ENCODE measurements at places on chromosomes 11 and 22. TPM values are rescaled to one million over a fixed set of nuclear protein-coding genes. Genes with fewer than 3 reads are reported as not detected.

DNA sequence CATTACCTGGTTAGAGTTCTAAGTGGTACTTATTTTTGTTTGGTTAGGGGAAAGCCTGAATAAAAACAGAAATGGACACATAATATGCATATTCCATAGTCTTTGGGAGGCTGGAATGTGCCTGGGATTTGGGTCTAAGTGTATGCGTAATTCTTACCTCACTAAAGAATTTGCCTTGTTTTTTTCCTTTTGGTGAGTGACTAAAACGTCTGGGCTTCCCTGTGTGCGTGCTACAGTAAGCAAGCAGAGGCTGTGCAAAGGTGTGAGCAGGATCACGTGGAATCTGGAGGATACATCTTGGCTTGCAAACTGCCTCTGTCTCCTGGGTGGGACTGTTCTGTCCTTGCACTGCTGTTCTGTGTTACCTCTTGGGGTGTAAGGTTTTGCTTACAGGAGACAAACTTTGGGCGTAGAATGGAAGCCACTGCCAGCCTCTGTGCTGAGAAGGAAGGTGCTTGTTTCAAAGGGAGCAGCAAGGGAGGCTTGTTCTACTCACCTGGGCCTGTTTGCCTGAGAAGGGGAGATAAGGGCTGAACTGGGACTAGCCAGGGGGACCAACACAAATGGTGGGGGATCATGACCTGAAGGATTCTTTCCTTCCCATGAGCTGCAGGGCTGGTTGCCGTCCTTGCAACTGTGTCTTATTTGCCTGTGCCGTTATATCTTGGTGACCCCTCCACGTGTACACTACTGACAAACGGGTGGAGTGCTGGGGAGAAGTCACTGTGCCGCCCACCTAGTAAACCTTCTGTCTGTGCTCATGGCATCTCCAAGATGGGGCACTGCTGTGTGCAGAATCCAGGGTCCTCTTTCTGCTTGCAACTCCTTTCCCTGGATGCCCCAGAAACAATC is 4.5 kb downstream of the NEAT1 start:
- H3K4me1 ChIP-seq: peaks cover 68% of the 10 kb centered on the region
- peak; percentile 46 for DNase-seq
- H3K4me3 ChIP-seq: peak overlapping the region; percentile 97
- peak overlapping the region; percentile 100 for H3K27ac ChIP-seq
- H3K27me3 ChIP-seq: no peaks in the 10 kb centered on the region

GRCh38 chr11:120909676-120910416 is 114.1 kb upstream of the TBCEL start:
- no peak for DNase-seq
- H3K4me3 ChIP-seq: no peak overlapping the region
- no peaks in the 10 kb centered on the region for H3K27me3 ChIP-seq
- no peaks in the 10 kb centered on the region for H3K4me1 ChIP-seq
- no peaks in the 10 kb centered on the region for H3K36me3 ChIP-seq

DNA sequence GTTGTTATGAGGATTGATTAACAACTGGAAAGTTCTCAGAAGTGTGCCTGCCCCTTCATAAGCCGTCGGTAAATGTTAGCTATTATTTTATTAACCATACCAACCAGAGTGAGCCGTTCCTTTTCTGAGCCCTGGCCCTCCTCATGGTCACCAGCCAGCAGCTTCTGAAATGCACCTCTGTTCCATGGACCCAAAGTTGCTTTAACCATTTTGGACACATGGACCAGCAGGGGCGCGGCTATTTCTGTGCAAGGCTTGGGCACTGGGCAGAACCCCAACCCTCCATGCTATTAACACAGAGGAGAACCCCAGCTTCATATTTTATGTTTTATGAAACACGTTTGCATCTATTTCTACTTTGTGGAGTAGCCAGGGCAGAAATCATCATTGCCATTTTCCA is 18.6 kb upstream of the SCGB1A1 start:
- H3K27me3 ChIP-seq: no peaks in the 10 kb centered on the region
- no peaks in the 10 kb centered on the region for H3K36me3 ChIP-seq
- H3K4me1 ChIP-seq: peaks cover 31% of the 10 kb centered on the region
- no peak overlapping the region for H3K27ac ChIP-seq
- no peak for DNase-seq
- no peak overlapping the region for H3K4me3 ChIP-seq

- no peaks in the 10 kb centered on the region for H3K36me3 ChIP-seq
- peak overlapping the region; percentile 80 for H3K27ac ChIP-seq
- peaks cover 100% of the 10 kb centered on the region for H3K4me1 ChIP-seq
- no peaks in the 10 kb centered on the region for H3K27me3 ChIP-seq
- peak overlapping the region; percentile 62 for H3K4me3 ChIP-seq
These were observed 15.6 kb downstream of the TBC1D10A start for GRCh38 chr22:30310881-30311771.

- H3K4me1 ChIP-seq: no peaks in the 10 kb centered on the region
- DNase-seq: no peak
- H3K36me3 ChIP-seq: no peaks in the 10 kb centered on the region
- no peak overlapping the region for H3K4me3 ChIP-seq
- no peak overlapping the region for H3K27ac ChIP-seq
- peaks cover 12% of the 10 kb centered on the region for H3K27me3 ChIP-seq
These were observed 1.6 kb upstream of the KCNE3 start for GRCh38 chr11:74468936-74469335.

DNA sequence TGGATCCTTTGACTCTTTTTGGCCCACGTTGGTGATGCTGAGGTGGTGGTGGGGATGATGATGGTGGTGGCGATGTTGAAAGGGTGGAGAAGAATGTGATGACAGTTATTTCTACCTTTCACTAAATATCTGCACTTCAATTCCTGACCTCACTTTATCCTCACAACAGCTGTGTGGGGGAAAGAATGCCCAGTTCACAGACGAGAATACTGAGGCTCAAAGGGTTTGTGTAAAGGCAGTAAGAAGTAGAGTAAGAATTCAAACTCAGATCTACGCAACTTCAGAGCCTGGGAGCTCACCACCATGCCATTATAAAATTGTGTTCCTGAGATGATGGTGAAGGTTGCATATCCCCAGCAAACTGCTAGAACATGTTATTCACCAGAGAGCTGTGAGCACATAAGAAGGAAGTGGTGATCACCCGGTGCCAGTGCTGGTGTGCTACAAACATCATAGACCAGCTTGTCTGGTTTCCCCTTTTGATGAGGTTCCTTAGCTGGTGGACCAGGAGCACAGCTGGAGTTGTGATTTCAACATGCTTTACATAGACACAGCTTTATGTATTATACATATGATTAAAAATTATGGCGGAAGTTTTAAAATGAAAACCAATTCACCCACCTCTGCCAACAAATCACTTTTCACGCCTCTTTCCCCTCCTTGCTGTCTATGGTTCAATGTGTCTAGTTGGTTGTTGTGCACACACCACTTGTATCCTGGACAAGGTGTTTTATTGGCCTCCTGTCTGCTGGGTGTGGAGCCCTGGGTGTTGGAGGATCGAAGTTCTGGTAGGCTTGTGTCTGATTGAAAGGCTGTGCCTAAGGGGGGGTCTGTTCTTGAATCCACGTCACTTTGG is 6.2 kb downstream of the ST14 start:
- no peaks in the 10 kb centered on the region for H3K36me3 ChIP-seq
- DNase-seq: no peak
- no peaks in the 10 kb centered on the region for H3K4me1 ChIP-seq
- no peak overlapping the region for H3K4me3 ChIP-seq
- peaks cover 16% of the 10 kb centered on the region for H3K27me3 ChIP-seq

GRCh38 chr11:74754507-74755252 is 6.0 kb downstream of the RNF169 start:
- no peak for DNase-seq
- no peaks in the 10 kb centered on the region for H3K36me3 ChIP-seq
- H3K27ac ChIP-seq: no peak overlapping the region
- H3K4me3 ChIP-seq: peak overlapping the region; percentile 16
- H3K4me1 ChIP-seq: peaks cover 22% of the 10 kb centered on the region
- H3K27me3 ChIP-seq: no peaks in the 10 kb centered on the region

DNA sequence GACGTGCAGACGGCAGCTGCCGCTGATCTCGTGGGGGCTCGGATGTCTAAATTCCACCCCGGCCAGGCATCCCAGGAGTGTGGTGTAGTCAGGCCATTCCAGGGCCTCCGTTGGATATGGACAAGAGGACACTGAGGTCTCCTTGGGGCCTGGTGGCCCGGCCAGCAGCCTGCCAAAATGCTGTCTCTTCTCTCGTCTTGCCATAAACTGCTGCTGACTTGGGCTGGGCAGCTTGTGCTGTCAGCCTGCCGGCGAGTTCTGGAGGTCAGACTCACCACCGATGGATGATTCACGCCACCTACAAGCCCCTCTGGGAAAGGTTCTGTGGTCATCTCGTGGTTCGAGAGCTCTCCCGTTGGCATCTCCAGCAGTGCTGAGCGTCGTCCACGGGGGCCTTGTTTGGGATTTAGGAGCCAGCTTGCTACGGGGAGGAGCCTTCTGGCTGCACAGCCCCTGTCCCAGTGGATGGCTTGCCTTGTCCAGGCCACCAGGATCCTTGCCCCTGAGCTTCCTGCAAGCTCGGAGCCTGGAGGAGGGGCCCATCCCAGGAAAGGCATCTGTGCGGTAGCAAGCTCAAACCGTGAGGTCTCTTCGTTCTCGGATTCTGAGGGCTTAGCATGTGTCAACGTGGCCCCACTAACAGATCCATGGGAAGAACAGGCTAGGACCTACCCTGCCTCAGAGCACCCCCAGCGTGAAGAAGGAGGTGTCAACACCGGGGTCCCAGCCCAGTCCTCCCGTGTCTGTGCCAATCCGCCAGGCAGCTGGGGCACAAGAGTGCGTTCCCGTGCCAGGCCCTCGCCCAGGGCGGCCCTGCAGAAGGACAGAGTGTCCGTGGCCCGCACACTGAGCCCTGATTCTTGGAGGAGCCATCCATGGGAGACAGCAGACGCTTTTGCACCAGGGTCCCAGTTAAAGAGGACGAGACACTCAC is 1114.1 kb downstream of the BRD1 start:
- no peaks in the 10 kb centered on the region for H3K36me3 ChIP-seq
- no peak overlapping the region for H3K4me3 ChIP-seq
- no peak overlapping the region for H3K27ac ChIP-seq
- H3K27me3 ChIP-seq: no peaks in the 10 kb centered on the region

DNA sequence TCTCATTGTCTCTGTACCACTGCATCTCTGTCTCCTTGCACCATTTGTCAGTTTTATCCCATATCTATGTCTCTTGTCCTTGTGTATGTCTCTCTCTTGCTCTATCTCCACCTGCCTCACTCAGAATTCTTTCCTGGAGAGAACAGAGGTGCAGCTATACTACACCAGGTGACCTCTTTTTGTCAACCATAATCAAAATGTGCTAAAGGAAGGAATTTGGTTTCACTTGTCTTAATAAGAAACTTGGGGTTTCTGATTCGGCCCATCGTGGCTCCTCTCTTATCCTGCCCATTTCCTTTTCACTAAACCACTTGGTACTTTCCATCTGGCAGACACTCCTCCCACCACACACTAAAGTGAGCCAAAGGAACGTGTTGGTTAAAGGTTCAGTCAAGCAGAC is 2.0 kb upstream of the C11orf42 start:
- peak; percentile 22 for DNase-seq
- H3K4me1 ChIP-seq: peaks cover 9% of the 10 kb centered on the region
- H3K4me3 ChIP-seq: no peak overlapping the region
- H3K36me3 ChIP-seq: peaks cover 9% of the 10 kb centered on the region

GRCh38 chr22:39395936-39396796 is 3.4 kb upstream of the TAB1 start:
- no peak overlapping the region for H3K4me3 ChIP-seq
- no peaks in the 10 kb centered on the region for H3K27me3 ChIP-seq
- H3K4me1 ChIP-seq: peaks cover 13% of the 10 kb centered on the region
- H3K36me3 ChIP-seq: no peaks in the 10 kb centered on the region
- H3K27ac ChIP-seq: no peak overlapping the region
- no peak for DNase-seq

- H3K36me3 ChIP-seq: no peaks in the 10 kb centered on the region
- H3K4me3 ChIP-seq: no peak overlapping the region
- no peaks in the 10 kb centered on the region for H3K4me1 ChIP-seq
- no peaks in the 10 kb centered on the region for H3K27me3 ChIP-seq
- no peak overlapping the region for H3K27ac ChIP-seq
- DNase-seq: no peak
These were observed 212.6 kb upstream of the NAV2 start for GRCh38 chr11:19499999-19500398.

- no peaks in the 10 kb centered on the region for H3K36me3 ChIP-seq
- no peaks in the 10 kb centered on the region for H3K27me3 ChIP-seq
- no peaks in the 10 kb centered on the region for H3K4me1 ChIP-seq
- H3K27ac ChIP-seq: no peak overlapping the region
- no peak overlapping the region for H3K4me3 ChIP-seq
These were observed 186.2 kb downstream of the CWF19L2 start for GRCh38 chr11:107271425-107271824.

DNA sequence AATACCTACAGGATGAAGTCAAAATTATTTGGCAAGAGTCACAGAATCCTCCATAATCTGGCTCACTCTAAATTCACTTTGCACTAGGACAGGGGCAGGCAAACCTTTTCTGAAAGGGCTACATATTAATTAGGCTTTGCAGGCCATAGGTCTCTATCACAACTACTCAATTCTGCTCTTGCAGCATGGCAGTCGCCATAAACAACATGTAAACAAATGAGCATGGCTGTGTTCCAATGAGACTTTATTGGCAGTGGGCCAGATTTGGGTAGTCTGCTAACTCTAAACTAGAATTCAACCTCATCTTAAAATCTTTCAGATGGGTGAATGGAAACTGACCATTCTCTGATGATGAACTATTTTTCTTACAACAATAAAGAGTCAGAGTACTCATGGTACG is 5.8 kb downstream of the THRSP start:
- H3K36me3 ChIP-seq: peaks cover 44% of the 10 kb centered on the region
- H3K4me3 ChIP-seq: no peak overlapping the region
- no peaks in the 10 kb centered on the region for H3K4me1 ChIP-seq
- H3K27me3 ChIP-seq: no peaks in the 10 kb centered on the region

DNA sequence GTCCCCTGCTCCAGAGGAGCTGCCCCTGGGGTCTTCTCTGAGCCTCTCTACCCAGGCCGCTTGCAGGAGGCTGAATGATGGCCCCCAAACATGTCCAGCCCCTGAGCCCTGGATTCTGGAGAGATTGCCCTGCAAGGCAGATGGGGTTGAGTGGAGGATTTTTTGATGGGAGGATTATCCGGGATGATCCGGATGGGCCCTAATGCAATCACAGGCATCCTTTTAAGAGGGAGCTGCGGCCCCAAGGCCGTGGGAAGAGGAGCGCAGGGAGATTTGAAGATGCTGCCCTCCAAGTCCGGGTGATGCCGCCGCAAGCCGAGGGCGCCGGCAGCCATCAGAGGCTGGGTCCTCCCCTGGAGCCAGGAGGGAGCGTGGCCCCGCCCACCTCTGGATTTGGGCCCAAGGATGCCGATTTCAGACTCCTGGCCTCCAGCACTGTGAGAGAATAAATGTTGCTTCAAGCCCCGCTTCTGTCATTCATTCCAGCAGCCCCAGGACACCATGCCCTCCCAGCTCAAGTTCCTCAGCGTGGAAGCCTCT is 66.0 kb downstream of the WNT7B start:
- no peaks in the 10 kb centered on the region for H3K27me3 ChIP-seq
- no peaks in the 10 kb centered on the region for H3K36me3 ChIP-seq
- no peak for DNase-seq
- no peak overlapping the region for H3K4me3 ChIP-seq
- H3K27ac ChIP-seq: no peak overlapping the region

- peaks cover 22% of the 10 kb centered on the region for H3K4me1 ChIP-seq
- no peaks in the 10 kb centered on the region for H3K36me3 ChIP-seq
- DNase-seq: peak; percentile 71
- H3K4me3 ChIP-seq: peak overlapping the region; percentile 37
- no peaks in the 10 kb centered on the region for H3K27me3 ChIP-seq
- H3K27ac ChIP-seq: peak overlapping the region; percentile 75
These were observed 30.0 kb upstream of the PTPRJ start for GRCh38 chr11:47950396-47950795.

The OR2D2 gene
- not detected for total RNA-seq

The OR9I1 gene
- not detected for total RNA-seq

The SLC22A8 gene
- total RNA-seq: not detected

The ISX gene
- not detected for total RNA-seq

The PAMR1 gene
- not detected for total RNA-seq

The CD3G gene
- 196 TPM for total RNA-seq

All from CD4-positive, CD25-positive, alpha-beta regulatory T cell (primary cell).